ENCODE measurements at places on chromosomes 1 and 21. TPM values are rescaled to one million over a fixed set of nuclear protein-coding genes. Genes with fewer than 3 reads are reported as not detected.
A peak's percentile ranks its signal among the peaks of the same experiment; 100 is the strongest.

GRCh38 chr1:30508611-30509010 is 214.8 kb downstream of the MATN1 start:
- no peak for DNase-seq

S1PR1 gene
- 48.5 TPM for polyA plus RNA-seq

DNA sequence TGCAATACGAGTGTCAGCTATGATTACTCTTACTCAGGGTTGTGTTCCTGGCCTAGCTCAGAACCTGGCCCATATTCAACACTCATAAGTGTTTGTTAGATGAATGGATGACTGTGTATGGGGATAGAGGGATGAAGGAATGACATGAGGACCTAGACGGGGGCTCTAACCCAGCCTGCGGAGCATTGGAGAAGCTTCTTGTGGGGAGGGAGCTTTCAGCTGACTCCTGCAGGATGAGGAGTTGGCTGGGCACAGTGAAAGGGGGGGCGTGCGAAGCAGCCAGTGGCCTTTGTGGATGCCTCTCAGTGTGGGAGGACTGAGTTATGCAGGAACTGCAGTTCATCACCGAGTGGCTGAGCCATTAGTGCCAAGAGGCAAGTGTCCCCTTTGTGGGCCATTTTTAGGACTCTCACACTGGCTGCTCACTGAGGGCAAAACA is 1.2 kb upstream of the EXTL1 start:
- peak; percentile 81 for DNase-seq

GRCh38 chr1:244920911-244921761 is 56.8 kb upstream of the HNRNPU start:
- no peak for DNase-seq

DNA sequence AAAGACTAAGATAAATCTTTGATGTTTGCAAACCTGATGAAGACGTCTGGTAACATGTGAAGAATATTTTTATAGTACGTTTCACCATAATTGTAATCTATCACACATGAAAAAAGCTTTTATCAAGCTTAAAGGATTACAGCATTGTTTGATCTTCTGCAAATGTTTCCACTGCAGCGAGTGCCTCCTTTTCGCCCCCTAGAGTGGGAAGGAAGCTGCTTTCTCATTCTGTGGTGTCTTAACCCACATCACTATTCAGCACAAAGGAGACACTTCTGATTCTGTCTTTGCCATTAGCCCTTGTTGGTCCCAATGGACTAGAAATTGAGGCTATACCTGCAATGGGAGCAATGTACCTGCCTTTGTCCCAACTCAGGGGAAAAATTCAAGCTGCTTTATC is 46.0 kb upstream of the IL12RB2 start:
- no peak for DNase-seq

GRCh38 chr1:51927029-51927428 is 48.5 kb upstream of the NRDC start:
- peak; percentile 52 for DNase-seq

B3GALT5 gene
- not detected for polyA plus RNA-seq

GTF2B gene
- 32.2 TPM for polyA plus RNA-seq

- DNase-seq: peak; percentile 20
Observed at GRCh38 chr1:20322081-20322824, 31.6 kb downstream of the VWA5B1 start.

- DNase-seq: peak; percentile 77
Observed at GRCh38 chr1:47175227-47175934, 14.5 kb downstream of the PDZK1IP1 start.

- no peak for DNase-seq
Observed at GRCh38 chr1:192849442-192849841, 40.6 kb downstream of the RGS2 start.

- DNase-seq: peak; percentile 82
Observed at GRCh38 chr1:150621497-150622302, 7.7 kb downstream of the ENSA start.

AMY1B gene
- not detected for polyA plus RNA-seq

GRCh38 chr1:116290085-116290705 is 82.8 kb upstream of the ATP1A1 start:
- no peak for DNase-seq

PLEKHN1 gene
- polyA plus RNA-seq: 1.7 TPM

- DNase-seq: peak; percentile 69
Observed at GRCh38 chr1:172325531-172325930, 95.0 kb upstream of the C1orf105 start.

DNA sequence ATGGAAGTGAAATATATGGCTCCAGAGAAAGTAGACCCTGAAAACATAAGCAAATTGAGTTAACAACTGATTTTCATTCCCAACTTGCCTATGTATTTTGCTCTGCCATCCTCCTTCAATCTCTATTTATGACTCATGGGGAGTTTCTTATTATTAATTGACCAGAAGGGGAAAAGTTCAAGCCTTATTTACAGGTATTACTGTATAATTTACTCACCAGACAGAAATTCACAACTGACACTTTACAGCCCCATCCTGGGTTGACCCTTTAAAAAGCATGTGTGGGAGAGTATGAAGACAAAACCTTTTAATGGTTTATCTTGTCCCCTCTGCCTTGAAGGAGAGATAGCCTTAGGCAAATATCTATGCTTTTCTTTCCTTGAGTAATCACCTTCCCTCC is 39.8 kb upstream of the C1orf53 start:
- peak; percentile 38 for DNase-seq

DNA sequence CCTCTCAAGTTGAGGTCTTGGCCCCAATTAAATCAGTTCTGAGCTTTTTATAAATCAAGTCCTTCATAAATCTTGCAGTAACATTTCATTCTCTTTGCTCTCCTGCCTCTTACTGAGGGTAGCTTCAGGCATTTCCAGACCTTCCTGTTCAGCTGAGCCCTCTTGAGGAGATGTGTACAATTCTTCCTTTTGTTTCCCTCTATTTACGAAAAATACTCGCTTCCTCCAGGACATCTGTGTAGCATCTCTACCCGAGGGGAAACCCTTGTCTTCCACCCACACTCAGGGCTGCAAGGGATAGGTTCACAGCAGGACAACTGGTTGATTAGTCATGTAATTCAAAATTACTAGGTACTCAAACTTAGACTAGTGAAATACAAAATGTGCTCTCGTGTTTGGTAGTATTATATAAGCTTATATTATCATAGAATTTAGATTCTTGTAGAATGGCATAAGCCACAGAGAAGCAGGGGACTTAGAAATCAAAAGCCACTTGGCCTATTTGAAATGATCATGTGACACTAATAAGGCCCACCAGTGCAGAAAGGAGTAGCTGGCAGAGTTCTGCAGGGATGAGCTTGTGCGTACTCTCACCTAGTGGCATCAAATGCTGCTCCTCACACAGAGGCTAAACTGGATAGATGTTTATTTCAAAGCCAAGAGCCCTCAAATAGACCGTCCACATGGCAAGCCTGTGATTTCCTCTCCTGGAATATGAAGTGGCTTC is 126.7 kb downstream of the GDAP2 start:
- DNase-seq: peak; percentile 55

GRCh38 chr1:64616039-64616438 is 128.8 kb upstream of the RAVER2 start:
- DNase-seq: no peak

- peak; percentile 36 for DNase-seq
Observed at GRCh38 chr1:43947874-43948437, 1.2 kb downstream of the IPO13 start.

CFAP107 gene
- not detected for polyA plus RNA-seq

LIN28A gene
- polyA plus RNA-seq: 0.14 TPM

ATP1A4 gene
- not detected for polyA plus RNA-seq

SPATA17 gene
- 1.3 TPM for polyA plus RNA-seq

IRF6 gene
- 0.84 TPM for polyA plus RNA-seq

DNA sequence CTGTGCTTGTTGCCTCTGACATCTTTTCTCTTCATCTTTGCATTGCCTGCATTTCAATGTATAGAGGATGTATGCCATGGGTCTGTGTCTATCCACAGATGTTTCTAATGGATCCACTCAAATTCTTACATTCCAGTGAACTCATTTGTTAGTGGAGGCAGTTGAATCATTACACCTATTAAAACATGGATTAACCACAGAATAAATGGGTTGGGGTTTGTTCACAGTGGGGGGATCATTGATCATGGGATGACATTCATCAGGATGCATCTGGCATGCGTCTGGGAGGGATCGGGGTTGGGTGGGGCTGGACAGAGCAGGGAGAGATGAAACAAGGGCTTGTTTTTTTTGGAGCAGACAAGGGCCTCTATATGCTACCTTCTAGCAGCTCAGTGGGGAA is 182.5 kb downstream of the RHOU start:
- DNase-seq: no peak

DNA sequence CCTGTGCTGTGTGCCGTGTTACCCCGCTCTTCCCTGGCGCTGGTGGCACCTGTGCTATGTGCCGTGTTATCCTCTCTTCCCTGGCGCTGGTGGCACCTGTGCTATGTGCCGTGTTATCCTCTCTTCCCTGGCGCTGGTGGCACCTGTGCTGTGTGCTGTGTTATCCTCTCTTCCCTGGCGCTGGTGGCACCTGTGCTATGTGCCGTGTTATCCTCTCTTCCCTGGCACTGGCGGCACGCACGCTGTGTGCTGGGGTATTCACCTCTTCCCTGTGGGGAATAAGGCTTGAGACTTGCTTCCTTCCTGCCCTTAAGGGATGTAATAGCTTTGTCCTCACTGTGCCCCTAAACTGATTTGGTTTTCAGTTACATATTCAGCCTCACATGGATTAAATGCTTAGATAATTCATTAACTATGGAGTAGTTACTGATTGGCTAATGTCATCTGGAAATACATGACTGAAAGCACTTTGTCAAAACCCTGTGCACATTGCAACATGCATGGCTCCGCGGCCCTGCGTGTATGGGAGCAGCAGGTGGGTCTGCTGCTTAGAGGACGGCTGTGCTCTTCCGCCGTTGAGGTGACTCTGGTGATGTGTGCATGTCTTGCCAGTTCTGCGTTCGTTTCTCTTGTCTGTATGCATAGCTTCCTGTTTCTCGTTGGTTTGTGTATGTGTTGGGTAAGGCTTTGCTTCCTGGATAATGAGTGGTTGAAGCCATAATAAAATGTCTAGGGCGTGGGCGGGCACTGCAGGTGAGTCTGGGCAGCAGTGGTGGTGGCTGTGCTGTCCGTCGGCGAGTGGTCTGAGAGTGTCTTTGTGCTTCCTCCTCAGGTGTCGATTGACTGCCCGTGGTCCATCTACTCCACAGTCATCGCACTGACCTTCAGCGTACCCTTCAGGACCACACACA is 17.9 kb upstream of the PWP2 start:
- DNase-seq: no peak

EFHD2 gene
- 56.1 TPM for polyA plus RNA-seq

RNASEL gene
- polyA plus RNA-seq: 9.7 TPM

GRCh38 chr21:29315131-29315749 is 16.5 kb downstream of the BACH1 start:
- DNase-seq: no peak

GNG4 gene
- polyA plus RNA-seq: 1.2 TPM

DNA sequence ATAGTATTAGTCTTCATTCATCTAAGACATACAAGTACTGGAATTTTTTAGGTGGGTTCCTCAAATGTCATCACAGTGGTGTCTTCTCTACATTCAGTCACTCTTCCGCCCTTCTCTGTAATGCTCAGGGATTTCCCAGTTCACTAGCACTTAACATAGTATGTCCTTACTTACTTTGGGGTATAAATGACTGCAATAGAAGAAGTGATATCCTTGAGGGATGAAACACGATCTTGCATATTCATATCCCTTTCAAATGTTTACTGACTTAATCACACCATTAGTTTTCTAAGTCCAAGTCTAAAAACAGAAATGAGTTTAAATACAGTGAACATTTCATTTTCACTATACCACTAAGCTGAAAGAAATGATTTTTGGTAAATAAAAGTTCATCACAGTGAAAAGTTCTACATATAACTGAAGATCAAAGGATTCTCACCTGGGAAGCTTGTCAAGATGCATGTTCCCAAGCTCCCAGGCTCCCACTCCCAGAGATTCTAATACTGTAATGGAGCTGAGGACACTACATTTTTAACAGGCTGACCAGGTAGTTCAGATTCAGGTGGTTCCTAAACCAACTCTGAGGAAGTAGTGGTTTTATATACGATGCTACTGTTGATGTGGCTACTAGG is 29.7 kb downstream of the MRPL39 start:
- no peak for DNase-seq

All from GM23248 (cell line).